NCI-H1048 (cell line): ENCODE measurements at places on chromosomes 1 and 21.

GRCh38 chr1:115329965-115330364 lies 8.1 kb downstream of the NGF start:
- DNase-seq: no peak

DNA sequence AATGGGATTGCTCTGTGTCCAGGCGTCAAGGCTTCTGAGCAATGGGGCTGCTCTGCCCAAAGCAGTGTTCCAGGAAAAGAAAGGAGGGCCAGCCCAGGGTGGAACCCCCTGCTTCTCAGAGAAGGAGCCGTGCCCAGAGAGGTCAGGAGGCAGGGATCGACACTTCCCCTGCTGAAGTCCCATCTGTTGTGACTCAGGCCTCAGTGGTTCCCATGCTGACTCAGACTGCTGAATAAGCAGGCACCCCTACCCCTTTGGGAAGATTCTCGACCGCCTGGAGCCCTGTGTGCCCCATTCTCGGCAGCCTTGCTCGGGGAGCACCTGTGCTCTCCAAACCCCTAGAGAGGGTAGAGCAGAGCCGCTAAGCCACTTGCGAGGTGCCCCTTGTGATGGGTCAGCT lies 23.9 kb downstream of the PKP1 start:
- DNase-seq: no peak

DNA sequence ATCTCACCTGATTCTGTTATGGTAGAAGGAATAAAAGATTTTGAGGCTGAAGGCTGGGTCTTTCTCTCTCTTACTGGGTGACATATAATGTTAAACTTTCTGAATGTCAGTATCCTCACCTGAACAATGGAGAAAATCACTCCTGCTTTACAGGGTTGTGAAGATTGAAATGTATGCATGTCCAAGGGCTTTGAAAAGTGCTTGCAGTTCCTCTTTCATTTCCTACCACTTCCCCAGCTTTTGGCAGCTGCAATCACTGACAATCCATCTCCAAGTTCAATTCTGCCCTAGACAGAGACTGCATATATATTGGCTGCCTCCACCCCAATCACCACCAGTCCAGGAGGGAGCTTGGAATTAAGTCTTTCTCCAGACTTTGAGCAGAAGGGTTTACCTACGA lies 39.8 kb downstream of the FAM78B start:
- no peak for DNase-seq

DNA sequence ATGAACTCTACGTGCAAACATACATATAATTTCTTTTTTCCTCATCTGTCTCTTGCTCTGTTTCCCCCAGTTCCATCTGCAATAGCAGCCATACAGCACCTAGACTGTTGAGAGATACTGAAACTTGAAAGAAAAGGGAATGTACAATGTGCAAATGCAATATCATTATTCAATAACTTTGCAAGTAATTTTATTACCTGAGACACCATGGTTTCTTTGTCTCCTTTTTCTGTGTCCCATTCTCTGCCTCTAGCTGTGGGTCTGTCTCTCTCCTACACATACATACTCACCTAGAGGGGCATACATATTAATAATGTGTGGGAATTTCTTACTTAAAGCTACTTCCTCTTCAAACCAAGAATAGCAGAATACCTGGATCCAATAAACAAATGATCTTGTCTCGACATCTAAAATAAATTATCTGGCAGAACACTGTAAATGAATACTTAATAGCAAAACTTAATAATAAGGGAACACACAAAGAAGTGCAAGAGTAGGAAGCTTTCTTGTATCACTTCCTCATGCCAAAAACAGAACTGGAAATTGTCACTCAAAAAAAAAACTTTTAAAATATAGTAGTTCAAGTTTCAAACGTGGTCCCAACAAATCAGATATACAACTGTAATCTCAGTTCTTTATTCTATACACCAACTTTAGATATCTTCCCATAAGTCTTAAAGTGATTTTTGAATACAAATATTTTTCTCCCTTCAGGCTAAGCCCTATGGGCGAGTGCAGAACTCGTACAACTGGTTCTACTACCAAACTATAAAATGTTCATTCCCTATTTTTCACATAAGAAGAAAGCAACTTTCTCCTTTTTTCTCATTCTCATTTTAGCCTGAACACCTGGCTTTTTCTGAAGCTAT lies 194.6 kb downstream of the NRIP1 start:
- no peak for DNase-seq

GRCh38 chr1:1111516-1112236 lies 4.2 kb downstream of the C1orf159 start:
- no peak for DNase-seq

DNA sequence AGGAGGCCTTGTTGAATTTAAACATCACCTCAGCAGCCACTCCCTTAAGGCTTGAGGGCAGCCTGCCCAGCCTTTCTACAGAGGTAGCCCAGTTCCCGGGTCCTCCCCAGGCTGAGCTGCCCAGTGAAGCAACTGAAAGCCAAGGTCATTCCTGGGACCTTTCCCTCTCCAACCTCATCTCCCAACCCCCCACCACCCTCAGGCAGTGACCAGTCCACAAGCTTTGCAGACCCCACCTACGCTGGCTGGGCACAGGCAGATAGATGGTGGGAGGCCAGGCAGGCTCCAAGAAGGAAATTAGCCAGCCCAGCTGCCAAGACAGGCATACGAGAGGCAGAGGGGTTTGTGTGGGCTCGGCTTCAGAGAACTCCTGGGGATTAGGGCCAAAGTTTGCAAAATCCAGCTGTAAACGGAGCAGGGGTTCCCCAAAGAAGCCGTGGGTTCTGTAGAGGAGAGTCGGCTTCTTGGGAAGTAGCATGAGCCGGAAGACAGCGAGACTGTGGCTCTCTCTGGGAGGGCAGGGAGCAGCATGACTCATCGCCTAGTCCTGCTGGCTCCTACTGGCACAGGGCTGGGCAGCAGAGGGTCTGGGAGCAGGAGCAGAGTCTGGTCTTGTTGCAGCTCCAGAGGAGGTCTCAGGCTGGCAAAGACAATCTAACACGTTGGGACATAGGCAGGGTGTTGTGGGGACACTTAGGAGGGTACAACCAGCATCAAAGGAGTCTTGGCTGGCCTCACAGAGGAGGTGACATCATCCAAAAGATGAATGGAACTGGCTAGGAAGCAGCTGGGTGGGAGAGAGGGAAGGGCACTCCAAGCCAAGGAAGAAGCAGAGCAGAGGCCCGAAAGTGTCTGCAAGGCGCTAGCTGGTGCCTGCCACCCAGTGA lies 2.8 kb upstream of the ZC3H12A start:
- DNase-seq: no peak

GRCh38 chr1:3677484-3677883 lies 25.2 kb downstream of the TP73 start:
- no peak for DNase-seq

GRCh38 chr21:31898933-31899630 lies 26.3 kb downstream of the HUNK start:
- no peak for DNase-seq

DNA sequence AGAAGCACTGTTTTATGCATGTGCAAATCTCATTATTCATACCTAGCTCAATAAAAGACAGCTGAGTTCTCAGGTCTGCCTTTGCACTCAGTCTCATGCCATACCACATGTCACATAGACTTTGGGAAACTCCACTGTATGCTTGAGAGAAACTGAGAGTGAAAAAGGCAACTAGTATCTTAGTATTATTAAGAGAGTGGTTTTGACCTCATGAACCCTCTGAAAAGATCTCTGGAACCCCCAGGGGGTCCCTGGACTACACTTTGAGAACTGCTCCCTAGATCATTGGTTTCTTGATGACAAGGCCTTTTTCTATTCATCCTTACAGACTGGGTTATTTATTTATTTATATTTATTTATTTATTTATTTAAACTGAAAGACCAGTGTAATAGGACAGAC lies 3.7 kb upstream of the RHEX start:
- no peak for DNase-seq

DNA sequence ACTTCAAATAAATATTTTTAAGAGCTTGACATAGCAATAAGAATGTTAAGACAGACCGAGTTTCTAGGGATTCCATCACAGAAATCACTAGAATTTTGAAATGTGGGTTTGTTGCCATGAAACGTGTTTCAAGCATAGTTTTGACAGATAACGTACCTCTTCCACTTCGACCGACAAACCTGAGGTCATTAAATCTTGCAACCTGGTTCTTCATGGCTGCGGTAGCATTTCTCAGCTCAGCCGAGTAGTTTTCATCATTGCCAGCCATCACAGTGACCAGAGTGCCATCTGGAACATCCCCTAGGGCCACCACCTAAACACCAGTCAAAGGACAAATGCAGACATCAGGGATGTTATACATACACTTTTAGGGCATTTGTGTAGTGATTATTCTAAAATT lies 168.7 kb downstream of the RUNX1 start:
- DNase-seq: no peak

DNA sequence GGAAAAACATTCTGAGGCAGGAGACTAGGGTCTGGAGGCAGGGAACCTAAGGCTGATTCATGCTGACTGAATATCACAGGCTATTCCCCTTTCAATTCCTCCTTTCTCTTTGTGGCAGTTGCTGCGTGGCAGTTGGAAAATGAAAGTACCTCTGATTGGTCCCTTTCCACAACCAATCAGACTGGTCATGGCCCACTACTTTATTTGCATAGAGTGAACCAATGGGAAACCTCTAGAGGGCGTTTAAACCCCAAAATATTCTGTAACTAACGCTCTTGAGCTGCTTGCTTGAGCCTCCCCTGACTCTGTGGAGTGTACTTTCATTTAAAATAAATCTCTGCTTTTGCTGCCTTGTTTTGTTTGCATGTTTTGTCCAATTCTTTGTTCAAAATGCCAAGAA lies 27.7 kb upstream of the VN1R5 start:
- no peak for DNase-seq

DNA sequence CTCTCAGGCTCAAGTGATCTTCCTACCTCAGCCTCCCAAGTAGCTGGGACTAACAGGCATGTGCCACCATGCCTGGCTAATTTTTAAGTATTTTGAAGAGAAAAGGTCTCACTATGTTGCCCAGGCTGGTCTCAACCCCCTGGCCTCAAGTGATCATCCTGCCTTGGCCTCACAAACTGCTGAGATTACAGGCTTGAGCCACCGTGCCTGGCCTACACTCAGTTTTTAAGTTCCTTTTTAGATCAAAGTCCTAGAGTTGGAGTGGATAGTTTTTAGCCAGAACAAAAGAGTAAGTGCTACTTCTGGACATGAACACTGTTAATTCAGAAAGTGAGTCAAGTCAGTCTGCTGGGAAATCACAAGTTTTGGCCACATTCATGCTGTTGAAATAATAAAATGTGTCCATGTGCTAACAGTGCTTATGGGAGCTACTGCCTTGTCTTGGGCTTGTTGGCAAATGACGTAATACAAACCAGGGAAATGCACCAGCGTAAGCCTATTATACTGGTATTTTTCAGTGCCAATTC lies 84.2 kb downstream of the NDUFS5 start:
- no peak for DNase-seq

GRCh38 chr1:93665015-93665414 lies 16.6 kb downstream of the BCAR3 start:
- DNase-seq: no peak

DNA sequence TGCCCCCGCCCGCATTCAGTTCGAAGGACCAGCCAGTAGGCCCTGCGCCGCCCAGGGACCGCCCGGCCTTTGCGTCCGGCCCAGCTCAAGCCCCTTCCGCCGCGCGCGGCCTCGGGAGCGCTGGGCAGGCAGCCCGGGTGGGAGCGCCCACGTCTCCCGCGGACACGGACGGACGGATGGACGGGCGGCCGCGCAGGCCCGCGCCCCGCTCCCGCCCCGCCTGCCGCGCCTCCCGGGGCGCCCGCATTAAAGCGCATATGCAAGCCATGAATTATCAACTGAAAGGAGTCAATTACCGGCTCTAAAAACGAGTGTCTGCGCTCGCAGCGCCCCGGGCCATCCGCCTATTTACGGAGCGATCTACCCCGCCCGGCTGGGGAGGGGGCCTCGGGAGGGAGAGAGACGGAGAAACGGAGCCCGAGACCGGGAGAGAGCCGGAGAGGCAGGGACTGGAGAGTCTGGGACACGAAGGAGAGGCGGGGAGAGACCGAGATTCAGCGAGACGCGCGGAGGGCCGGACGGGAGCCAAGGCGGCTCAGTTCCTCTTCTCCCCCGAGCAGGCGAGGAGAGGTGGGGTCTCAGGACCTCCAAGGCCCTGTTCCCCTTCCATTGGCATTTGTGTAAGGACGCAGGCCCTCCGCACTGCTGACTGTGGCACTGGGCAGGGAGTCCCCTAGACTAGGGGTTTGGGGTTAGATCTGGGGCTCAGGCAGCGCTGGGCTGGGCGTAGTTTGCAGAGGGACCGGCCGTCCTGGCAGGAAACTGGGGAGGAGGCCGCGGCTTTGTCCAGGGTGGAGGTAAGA lies 41.3 kb upstream of the DMBX1 start:
- no peak for DNase-seq

DNA sequence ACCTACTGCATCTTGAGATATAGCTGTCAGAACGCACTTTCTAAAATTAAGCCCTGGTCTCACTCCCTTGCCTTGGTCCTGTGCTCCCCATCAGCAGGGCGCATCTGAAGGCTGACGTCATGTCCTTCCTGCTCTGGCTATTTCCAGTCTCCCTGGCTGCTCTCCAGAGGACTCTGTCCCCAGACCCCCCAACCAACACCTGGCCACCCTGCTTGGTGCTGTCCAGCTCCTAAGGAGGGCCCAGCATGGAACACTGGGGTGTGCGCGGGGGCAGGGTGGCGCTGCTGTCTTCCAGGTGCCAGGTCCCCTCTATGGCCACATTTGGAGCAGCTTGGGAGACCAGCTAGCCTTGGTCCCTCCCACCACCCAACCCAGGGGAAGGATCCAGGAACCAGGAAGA lies 8.3 kb downstream of the TNNT2 start:
- DNase-seq: no peak

- no peak for DNase-seq
Observed at GRCh38 chr1:181588631-181589030, 105.3 kb downstream of the CACNA1E start.

GRCh38 chr1:234768569-234769283 lies 158.7 kb upstream of the IRF2BP2 start:
- no peak for DNase-seq

- DNase-seq: no peak
Observed at GRCh38 chr21:45006536-45007095, 66.8 kb downstream of the SLX9 start.

GRCh38 chr1:54764922-54765561 lies 719 bp upstream of the PARS2 start:
- DNase-seq: no peak

DNA sequence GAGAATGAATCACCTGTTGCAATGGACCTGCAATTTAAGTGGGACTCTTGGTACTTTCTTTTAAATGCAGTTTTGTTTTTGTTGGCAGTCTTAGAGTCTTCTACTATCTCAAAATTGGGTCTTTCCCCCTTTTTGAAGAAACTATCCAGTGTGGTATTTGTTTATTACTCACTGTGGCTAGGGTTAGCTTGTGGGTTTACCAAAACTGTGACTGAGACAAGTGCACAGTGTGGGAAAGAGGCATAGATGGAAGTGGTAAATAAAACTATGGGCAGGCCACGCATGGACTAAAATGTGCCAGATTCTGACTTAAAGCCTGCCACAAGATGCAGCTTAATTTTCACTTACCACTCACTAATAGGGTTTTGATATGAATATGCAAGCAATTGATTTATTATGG lies 1441.7 kb downstream of the PLA2G4A start:
- DNase-seq: no peak

GRCh38 chr1:226420897-226421296 lies 13.0 kb upstream of the PARP1 start:
- DNase-seq: no peak
